Activated B cell treated with CpG ODN at 0.5 μM for 24 hours (primary cell): ENCODE measurements at places on chromosomes 6 and 20.

DNA sequence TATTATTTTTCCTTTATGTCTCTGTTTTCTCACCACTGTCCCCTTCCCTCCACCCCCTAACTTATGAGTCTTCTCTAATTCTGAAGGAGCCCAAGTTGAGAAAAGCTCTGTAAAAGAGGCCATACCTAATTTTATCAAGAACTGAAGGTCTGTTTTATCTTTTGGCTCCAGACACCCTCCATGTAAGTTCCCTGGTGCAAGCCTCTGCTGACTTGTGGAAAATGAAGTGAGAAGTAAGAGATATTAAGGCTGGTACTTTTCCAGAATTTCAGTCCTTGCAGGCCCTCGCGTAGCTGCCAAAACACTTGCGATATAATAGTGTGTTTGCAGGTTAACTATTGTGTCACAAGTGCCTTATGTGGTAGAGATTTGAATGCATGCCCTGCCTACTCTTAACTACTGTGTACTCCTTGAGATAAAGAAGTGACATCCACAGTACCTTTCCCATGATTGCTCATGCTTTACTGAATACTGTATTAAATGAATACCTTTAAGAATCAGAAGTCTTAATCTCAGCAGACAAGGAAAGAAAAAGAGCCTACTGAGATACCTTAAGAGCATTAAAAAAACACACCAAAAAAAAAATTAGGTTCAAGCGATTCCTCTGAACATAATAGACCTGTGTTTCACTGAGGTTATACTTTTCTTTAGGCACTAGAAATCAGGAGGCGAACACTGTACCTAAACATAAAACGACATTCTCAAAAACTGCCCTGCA is 143.6 kb upstream of the ZNF184 start:
- no peak for DNase-seq

DNA sequence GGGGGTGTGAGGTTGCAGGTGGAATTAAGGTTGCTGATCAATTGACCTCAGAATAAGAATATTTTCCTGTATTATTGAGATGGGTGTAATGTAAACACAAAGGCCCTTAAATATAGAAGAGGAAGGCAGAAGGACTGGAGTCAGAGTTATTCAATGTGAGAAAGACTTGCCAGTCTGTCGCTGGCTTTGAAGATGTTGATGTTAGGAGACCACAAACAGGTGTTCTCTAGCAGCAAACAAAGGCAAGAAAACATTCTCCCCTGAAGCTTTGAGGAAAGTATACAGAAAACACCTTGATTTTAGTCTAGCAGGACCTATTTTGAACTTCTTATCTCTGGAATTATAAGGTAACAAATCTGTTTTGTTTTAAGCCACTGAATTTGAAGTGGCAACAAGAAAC is 138.9 kb upstream of the PTPRK start:
- DNase-seq = no peak

GRCh38 chr20:58612121-58612691 is 38.9 kb upstream of the STX16 start:
- DNase-seq = no peak

GRCh38 chr6:158991017-158991723 is 8.8 kb downstream of the RSPH3 start:
- no peak for DNase-seq

GRCh38 chr20:63449796-63450730 is 22.4 kb downstream of the KCNQ2 start:
- DNase-seq = no peak

- no peak for DNase-seq
Measured at GRCh38 chr6:34829137-34829536, 37.3 kb downstream of the BLTP3A start.
